ENCODE measurements at places on chromosomes 2 and 18. TPM values are rescaled to one million over a fixed set of nuclear protein-coding genes. Genes with fewer than 3 reads are reported as not detected.

IL37 gene
- total RNA-seq = not detected

GRCh38 chr18:62651276-62652056, 63.9 kb upstream of the PHLPP1 start:
- no peak for DNase-seq

ELOA2 gene
- not detected for total RNA-seq

- no peak for DNase-seq
These were observed 506.9 kb downstream of the DPP10 start for GRCh38 chr2:114949228-114949804.

STARD6 gene
- total RNA-seq = not detected

ZFP36L2 gene
- 60.6 TPM for total RNA-seq

GRCh38 chr18:69691008-69691760, 256.5 kb downstream of the CD226 start:
- DNase-seq = no peak

GALNT14 gene
- 0.55 TPM for total RNA-seq

GRCh38 chr2:233418761-233419546, 64.7 kb downstream of the DGKD start:
- DNase-seq = no peak

DNA sequence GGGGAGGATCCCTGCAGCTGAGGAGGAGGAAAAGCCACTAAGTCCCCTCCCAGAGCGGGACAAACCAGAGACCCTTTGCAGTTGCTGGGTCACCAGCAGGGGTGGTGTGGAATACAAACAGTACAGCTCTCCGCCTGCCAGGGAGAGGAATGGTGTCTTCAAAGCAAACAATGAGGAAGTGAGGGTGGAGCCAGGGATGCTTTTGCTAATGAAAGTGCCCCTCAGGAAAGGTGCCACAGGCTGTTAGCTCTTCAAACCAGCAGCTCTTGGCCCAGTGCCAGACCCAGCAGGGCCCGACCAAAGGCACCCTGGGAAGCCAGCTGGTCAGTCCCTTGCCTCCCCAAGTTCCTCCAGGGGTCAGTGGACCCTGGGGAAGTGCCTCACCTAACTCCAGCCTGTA, 102.8 kb downstream of the HIBCH start:
- DNase-seq = peak; percentile 51

- DNase-seq = peak; percentile 83
These were observed 1.6 kb downstream of the NEU4 start for GRCh38 chr2:241810307-241811200.

SP5 gene
- 2.6 TPM for total RNA-seq

DNA sequence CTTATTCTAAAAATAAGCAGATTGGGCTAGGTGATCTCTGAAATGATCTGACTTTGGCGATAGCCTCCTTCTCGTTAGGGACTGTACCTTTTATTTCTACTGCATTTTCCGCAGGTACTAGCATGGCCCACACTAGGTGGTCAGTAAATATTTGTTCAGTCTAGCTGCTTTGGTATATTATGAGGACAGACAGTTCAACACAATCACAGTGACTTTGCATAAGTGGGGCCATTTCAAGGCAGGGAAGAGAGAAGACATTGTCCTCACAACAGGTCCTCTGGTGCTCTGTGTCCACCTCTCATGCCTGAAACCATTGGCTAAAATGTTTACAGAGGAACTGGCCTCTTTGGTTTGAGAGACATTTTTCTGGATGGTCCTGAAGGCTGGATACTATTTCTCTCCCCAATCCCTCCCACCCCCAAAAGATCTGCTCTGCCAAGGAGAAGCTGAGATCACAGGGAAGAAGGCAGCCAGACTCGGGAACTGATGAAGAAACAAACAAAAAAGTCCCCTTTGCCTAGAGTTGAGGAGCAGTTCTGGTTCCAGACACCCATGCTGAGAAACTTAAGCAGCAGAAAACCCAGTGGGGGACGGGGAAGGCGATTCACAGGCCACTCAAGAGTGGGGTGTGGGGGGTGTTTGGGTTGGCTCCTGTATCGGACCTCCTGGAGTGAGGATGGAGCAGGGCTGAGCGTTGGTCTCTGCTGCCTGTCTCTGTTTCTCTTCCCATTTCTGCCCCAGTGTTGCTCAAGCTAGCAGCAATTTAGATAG, 2.9 kb upstream of the TNP1 start:
- DNase-seq = no peak

MEP1B gene
- total RNA-seq = 1.3 TPM

- no peak for DNase-seq
These were observed 3.4 kb upstream of the CKAP2L start for GRCh38 chr2:112767693-112768330.

DNA sequence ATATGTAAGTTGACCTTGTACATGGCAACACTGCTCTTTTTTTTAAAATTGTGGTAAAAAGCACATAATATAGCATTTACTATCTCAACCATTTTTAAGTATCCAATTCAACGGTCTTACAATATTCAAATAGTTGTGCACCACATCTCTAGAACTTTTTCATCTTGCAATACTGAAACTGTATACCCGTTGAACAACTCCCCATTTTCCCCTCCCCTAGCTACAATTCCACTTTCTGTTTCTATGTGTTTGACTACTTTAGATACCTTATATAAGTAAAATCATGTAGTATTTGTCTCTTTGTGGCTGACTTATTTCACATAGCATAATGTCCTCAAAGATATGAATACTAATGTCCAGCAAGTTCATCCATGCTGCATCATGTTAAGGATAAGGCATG, 452.1 kb downstream of the TXNL1 start:
- DNase-seq = no peak

DNA sequence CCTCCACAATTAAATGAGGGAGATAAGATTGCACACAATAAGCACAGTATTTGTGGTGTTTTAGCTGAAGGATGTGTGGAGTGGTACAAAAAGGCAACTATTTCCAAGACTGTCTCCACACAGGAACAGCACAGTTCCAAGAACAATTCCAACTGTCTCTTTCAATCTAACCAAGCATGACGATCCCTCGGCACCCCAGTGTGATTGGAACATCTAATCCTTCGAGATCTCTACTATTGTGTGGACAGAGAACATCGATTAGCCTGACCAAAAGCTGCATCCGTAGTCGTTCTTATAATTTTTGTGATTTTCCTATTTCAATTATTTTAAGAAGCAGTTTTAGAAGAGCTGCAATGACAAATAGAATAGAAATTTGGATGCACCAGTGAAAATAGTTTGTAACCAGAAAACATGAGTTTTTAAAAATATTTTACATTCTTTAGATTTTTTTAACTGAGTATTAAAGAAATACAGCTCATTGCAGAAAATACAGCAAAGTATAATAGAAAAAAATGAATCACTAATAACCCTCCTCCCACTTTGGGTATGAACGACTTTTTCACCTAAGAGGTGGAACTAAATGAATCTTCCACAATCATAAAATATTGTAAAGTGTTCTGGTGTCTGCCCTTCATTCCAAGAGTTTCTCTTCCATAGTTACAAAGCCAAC, 76.4 kb upstream of the CABLES1 start:
- DNase-seq = no peak

GRCh38 chr2:13607139-13607538, 890.4 kb downstream of the TRIB2 start:
- no peak for DNase-seq

ACADL gene
- 26.8 TPM for total RNA-seq

- DNase-seq = no peak
These were observed 6.2 kb upstream of the MGAT5 start for GRCh38 chr2:134247679-134248078.

POTEC gene
- not detected for total RNA-seq

DNA sequence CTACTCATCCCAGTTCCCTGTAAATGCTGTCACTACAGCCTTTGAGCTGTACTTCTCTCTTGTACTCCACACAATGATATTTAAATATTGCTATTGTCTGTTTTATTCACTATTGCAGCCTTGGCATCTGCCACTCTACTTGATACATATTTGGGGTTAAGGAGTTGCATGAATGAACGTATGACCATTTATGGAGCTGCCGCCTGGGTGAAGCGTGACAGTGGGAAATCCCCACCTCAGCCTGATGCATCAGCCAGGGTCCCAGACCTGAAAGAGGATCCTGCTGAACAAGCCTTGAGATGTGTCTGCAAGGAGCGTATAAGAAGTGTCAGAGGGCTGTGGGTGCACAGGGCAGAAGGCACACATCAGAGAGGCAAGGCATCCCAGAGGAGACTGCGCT, 39.1 kb downstream of the MRPL35 start:
- no peak for DNase-seq

DNA sequence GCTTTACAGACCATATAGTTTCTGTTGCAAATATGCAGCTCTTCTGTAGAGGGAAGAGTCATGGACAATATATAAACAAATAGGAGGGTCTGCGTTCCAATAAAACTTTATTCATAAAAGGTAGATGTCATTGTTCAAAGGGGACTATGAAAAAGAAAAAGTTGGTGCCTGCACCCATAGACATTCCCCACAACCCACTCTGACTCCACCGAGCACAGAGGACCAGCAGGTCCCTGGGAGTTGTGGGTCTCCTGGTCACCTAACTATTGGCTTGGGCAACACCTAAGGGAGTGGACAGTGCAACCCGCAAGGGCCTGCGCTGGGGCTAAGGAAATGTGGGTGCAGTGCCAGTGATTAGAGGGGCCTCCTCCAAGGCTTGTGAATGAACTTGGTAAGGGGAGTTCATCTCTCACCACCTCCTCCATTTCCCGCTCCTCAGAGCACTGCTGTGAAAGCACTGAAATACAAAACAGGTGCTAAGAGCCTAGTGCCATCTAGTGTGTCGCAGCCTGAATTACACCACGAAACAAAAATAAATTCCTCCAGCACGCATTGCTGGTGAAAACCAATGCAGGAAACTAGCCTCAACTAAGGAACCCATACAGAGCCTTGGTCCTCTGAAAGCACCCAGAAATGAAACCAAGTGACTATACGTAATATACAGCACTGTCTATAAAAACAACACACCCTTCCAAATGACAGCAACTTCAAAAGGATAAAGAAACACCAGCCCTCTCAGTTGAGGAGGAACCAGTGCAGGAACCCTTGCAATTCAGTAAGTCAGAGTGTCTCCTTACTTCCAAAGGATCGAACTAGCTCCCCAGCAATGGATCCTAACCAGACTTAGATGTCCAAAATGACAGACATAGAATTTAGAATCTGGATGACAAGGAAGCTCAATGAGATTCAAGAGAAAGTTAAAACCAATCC, 166.6 kb downstream of the RNF144A start:
- no peak for DNase-seq

DNA sequence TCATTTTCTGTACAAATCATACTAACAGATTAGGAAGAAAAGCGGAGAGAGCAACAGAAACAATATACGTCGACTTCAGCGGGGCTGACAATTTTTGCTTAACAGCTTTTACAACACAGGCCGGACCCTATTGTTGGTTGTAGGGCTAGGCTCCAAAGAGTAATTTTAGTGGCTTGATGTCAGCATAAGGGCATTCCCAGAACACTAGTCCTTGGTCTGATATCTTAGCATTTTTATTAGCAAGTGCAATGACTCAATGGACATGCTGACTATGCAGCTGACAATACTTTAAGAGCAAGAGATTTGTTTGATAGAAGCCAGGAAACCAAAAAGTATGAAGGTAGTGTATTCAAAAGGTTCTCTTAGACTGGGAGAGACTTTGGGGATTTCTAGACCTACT, 209.9 kb downstream of the LNPK start:
- DNase-seq = no peak

DNA sequence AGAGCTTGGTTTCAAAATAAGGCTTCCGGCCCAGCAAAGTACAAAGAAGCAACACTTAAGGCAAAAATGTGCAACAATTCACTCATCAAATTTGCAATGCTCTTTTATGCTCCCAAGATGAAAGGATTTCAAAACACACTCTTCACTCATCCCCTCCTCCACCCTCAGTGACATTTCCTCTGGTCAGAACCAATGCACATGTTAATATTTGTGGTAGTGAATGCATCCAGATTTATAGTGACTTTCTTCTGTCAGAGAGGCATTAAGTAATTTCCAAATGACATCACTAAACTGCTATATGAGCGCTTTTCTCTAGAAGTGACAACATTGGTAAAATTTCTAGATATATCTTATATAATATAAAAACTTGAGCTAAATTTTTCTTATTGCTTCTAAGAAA, 800.4 kb downstream of the NRXN1 start:
- no peak for DNase-seq

PRPF40A gene
- 31.3 TPM for total RNA-seq
